ENCODE measurements at places on chromosomes 13 and 19.

- DNase-seq, result no peak
Measured at GRCh38 chr19:13190781-13191540, 40.8 kb downstream of the IER2 start.

DNA sequence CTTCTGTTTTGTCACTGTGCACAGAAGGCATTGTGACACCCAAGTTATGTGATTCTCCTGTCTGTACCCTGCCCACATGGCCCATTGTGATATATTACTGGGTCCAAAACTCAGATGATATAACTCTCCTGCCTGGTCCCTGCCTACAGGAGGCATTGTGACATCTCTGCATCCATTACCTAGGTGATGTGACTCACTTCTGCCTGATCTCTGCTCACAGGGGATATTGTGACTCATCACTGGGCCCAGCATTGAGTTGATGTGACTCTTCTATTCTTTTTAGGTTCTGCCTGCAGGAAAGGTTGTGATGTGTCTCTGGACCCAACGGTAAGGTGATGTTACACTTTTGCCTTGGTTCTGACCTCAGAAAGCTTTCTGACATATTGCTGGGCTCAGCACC, 67.9 kb upstream of the ZNF724 start:
- DNase-seq, result peak; percentile 58

DNA sequence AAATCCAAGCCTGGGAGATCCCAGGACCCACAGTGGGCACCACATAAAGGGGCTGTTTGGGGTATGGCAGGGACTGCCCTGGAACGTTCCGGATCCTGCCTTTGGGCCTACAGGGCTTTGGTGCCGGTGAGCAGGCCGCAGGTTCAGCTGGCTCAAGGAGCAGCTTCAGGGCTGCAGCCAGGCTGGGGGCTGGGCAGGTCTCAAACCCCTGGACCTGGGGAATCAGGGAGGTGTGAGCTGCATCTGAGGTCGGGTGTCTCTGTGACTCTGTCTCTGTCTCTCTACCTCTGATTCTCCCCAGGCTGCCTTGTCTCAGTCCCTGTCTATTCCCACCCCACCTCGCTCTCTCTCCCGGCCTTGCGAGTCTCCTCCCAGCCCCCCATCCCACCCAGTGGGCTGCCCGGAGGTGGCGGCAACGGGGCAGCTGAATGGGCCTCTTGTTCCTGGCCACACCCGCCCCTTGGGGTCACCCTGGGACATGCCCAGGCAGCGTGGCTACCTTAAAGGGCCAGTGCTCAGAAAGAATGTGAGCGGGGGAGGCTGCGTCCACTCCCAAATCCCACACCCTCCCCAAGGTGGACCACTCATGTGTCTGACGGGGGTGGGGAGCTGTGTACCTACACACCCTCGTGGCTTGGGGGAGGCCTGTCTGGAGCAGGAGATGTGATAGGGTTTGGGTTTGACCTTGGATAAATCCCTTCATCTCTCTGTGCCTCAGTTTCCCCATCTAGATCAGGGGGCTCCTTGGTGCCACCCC, 31.1 kb downstream of the NFIC start:
- no peak for DNase-seq

GRCh38 chr13:51714663-51715168, 89.2 kb downstream of the DHRS12 start:
- DNase-seq, result peak; percentile 62

- DNase-seq, result no peak
Measured at GRCh38 chr19:1351381-1351851, 32.3 kb upstream of the NDUFS7 start.

DNA sequence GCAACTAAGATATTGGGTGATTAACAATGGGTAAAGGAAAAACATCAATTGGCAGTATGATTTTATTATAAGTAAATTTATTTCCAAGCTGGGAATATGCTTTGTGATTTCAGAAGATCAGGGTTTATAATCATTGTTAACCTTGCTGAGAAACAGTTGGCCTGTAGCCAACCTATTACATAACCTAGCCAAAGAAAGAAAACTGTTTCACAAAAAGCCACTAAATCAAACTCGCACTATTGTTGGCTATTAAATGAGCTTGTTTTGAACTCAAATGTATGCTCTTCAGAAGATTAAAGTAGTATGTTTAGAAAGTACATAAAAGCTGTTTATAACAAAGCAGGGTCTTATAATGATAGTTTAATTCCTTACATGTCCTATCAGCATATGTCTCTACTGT, 151.7 kb downstream of the LHFPL6 start:
- peak; percentile 53 for DNase-seq

DNA sequence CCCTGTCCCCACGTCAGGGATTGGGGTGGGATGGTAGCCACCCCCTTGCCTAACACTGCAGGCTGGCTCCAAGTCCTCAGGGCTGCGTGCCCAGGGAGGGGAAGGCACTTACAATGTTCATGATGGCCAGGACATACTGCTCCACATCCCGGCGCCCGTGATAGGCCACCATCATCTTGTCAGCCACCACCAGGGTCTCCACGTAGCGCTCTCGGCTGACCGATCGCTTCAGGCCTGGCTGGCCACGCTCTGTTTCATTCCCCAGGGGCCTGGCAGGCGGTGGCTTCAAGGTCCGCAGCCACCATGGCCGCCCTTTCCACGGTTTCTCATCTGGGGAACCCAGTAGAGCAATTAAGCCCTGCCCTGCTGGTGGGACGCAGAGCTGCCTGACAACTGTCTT, 9.7 kb downstream of the ADAMTS10 start:
- no peak for DNase-seq

GRCh38 chr13:100130092-100130491, 41.2 kb downstream of the PCCA start:
- no peak for DNase-seq
